ENCODE measurements at places on chromosomes 5 and 9.

- no peak for DNase-seq
Measured at GRCh38 chr9:97675655-97676054, 21.5 kb downstream of the XPA start.

GRCh38 chr9:36949466-36949865 lies 84.6 kb downstream of the PAX5 start:
- no peak for DNase-seq

DNA sequence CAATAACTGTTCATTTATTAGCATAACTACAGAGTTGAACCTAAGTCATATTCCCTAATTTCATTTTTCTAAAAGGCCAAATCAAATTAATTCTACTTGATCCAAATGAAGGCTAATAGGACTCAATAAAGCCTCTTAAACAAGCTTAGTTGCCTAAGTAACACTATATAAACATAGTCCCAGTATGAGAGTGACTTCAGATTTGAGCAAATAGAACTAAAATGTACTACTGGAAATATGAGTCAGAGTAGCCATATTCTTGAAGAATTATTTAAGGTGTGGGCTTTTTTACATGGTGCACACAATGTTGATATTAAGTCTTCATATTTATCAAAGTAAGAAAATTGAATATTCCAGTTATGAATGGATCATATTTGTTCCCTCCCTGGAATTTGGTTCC lies 872.3 kb downstream of the MAT2B start:
- no peak for DNase-seq

DNA sequence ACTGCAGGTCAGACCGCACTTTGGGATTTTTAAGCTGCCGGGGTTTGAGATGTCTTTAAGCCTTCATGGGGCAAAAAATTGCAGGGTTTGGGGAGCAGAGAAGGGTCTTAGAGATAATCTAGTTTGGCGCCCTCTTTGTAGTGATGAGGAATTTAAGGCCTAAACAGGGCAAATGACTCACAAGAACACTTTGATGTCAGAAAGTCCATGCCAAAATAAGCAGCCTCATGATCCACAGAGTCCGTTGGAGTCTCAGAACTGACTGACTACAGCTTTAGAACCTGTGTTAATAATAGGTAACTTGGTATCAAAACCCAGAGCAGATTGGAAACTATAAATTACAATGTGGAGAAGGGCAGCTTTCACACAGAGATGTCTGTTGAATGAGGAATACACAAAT lies 35.9 kb upstream of the PTGS1 start:
- no peak for DNase-seq

DNA sequence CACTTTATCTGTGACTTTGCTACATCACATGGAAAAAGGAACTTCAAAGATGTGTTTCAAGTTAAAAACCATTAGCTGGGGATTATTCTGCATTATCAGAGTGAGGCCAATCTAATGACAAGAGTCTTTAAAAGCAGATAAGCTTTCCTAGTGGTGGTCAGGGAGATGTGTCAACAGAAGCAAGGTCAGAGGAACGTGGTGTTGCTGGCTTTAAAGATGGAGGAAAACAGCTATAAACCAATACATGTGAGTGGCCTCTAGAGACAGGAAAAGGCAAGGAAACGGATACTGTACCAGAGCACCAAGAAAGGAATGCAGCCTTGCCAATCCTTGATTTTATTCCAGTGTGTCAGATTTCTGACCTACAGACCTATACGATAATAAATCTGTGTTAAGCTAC lies 204.2 kb downstream of the TAF11L14 start:
- DNase-seq, result no peak

GRCh38 chr5:139402561-139403158 lies 1.2 kb downstream of the SPATA24 start:
- no peak for DNase-seq

DNA sequence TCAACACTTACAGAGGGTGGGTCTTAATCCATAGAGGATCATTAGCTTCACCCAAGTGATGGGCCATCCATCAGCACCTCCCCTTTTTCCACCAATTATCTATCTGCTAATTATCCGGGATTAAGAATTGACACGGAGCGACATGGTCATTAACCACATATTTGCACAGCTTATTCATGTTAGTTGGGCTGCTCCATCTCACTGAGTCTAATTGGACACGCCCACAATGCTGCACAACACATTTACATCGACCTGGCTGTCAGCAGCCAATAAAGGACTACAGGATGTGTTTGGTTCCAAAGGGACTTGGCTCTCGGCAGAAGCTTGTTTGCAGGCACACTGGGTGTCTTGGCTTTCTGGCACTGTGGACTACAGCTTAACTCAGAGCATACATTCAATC lies 21.6 kb downstream of the FOXE1 start:
- no peak for DNase-seq

DNA sequence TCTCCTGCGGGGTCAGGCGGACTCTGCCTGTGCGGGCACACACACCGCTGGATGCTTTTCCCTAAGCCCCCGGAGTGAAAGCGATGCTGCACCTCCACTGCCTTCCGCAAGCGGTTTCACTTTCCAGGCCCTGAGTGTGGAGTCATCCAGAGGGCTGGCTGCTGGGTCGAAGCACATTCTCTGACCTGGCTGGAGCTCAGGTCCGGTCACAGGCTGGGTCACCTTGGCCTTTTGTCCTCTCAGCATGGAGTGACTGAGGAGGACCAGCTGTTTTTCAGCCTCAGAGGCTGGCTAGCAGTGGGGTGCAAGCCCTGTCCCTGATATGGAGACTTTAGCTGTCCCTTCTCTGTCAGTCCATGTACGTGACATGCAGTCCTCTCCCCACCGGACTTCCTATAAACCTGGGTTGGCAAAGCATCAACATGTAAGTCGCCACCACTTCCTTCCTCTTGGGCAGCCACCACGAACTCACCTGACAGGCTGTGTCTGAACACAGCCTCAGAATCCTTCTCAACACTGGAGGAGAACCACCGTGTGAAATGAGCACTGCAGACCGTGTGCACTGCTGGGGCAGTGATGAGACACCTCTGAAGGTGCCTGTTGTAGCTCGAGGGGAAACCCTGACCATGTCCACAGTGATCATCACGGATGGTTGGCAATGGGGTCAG lies 51.3 kb downstream of the GADD45G start:
- DNase-seq, result no peak

- DNase-seq, result no peak
Measured at GRCh38 chr5:168313596-168314204, 22.3 kb downstream of the WWC1 start.

GRCh38 chr5:34533582-34534522 lies 122.3 kb upstream of the RAI14 start:
- no peak for DNase-seq

GRCh38 chr9:108668191-108668937 lies 187.4 kb downstream of the ACTL7B start:
- DNase-seq, result no peak

GRCh38 chr5:59744531-59744992 lies 149.0 kb downstream of the PDE4D start:
- peak; percentile 75 for DNase-seq

GRCh38 chr5:21776466-21776865 lies 1076.7 kb downstream of the CDH12 start:
- no peak for DNase-seq

- DNase-seq, result no peak
Measured at GRCh38 chr5:172008689-172009141, 2.3 kb upstream of the FBXW11 start.

GRCh38 chr5:17340379-17340778 lies 122.9 kb downstream of the BASP1 start:
- DNase-seq, result no peak

DNA sequence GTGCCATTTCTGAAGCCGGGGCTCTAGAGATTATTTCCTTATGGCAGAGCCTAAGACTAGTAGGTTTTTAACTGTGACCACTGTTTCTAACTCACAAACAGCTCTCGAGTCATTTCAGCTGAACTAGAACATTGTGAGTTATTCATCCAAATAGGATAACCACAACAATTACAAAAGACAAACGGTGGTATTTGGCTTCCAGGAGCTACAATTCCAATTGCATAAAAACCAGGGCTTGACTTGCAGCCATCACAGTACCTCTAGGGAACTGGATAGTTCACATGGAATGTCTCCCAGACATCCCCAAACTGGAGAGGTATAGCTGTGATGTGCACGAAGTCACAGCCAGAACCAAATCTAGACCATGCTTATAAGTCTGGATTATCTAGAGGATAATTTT lies 224.8 kb downstream of the FAM114A2 start:
- DNase-seq, result no peak

DNA sequence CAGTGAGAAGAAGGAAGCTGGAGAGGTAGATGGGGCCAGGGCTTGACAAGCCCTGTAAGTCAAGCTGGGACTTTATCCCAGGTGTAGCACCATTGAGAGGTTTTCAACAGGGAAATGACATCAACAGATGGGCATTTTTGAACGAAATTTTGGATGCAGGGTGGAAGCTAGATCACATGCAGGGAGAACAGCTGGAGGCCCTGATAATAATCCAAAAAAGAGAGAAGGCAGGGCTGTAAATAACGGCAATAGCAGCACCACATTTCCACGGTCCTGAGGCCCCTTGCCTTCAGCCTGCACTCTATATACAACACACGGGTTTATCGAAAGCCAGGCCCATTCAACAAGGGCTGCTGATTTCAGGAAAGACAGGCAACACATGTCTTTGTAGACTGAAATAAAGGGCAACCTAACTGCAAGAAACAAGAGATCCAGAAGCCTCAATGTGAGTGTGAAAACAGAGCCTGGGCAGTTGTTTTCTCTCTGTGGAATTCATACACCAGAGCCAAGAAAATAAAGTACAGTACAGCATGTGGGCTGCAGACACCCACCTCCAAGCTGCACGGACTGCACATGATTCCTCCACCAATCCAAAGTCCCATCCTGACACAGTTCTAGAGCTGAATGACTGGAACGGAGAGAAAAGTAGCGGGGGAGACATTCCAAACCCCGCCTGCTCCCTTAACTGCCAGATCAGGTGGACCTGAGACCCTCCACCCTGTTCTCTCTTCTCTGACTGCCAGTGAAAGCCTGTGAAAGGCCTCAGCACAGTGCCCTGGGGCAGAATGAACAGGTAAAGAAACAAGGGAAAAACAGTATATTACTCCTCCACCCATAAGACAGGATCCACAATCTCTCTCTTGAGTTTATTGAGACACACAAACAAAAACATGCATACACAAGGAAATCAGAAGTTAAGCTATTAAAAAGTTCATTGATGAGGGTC lies 36.3 kb downstream of the KLHL3 start:
- no peak for DNase-seq

DNA sequence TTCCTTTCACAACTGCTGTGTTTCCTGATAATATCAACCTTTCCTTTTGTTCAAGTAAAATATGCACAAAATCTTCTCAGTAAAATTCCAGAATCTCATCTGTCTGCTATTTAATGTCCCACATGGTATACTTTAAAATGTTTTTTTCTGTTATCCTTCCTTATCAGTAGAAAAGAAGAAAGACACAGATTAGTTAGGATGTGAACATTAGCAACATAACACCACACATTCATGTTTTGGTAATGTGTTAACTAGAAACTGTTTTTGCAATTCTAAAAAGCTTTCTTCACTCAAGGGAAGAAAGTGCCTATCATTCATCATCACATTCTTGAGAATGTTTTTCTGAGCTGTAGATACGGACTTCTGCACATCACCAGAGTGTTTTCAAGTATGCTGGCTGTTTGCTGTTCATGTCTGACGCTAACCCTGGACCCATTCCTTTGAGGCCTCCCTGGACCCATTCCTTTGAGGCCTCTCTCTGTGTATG lies 10.5 kb upstream of the ARSB start:
- DNase-seq, result no peak

DNA sequence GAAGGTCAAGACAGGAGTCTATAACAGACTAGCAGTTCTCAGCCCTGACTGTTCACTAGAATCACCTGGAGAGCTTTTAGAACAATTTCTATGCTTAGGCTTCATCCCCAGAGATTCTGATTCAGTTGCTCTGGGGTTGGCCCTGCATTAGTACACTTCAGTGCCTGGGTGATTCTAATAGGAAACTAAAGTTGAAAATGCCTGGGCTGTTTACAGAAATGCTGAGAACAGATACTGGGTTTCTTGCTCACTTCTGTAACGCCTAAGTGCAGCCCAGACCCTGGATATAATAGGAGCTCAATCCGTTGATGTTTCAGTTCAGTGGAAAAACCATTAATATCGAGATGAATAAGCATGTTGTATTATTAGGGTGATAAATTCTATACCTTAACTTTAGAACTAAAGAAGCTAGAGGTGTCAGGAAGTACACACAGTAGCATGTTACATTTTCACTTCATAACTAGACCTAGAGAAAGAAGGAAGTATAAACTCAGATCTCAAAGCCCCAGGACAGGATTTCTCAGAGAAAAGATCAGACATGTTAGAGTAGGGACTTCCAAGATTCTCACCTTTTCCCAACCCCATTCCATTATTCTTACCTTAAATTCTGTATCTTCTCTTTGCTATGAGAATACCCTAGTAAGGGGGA lies 20.4 kb downstream of the HAVCR2 start:
- DNase-seq, result no peak

- DNase-seq, result no peak
Measured at GRCh38 chr9:109906766-109907382, 126.9 kb downstream of the PALM2AKAP2 start.

GRCh38 chr9:37938121-37938891 lies 34.4 kb upstream of the SLC25A51 start:
- no peak for DNase-seq

- DNase-seq, result no peak
Measured at GRCh38 chr5:53820119-53820801, 259.8 kb downstream of the NDUFS4 start.

DNA sequence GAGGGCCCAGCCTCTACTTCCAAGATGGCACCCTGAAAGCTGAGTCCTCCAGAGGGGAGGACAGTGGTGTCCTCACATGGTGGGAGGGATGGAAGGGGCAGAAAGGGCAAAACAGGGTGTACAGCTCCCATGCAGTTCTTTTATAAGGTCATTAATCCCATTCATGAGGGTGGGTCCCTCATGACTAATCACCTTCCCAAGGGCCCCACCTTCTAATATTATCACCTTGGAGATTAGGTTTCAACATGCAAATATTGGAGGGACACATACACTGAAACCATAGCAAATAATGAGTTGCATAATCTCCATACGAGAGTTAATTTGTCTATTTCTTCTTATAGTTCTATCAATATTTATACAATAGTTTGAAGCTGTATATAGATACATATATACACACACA lies 5.8 kb upstream of the ZBTB43 start:
- DNase-seq, result no peak

DNA sequence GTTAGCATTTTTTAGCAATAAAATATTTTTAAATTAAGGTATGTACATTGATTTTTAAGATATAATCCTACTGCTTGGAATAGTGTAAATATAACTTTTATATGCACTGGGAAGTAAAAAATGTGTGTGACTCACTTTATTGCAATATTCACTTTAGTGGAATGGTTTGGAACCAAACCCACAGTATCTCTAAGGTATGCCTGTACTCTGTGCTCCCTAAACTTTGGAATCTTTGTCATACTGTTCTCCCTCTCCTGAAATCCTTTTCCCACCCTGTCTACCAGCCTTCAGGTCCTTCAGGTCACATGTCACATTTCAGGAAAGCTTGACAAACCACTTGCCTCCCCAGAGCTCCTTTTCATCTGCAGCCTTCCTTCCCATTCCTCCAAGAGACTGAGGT lies 308.7 kb downstream of the SPOCK1 start:
- DNase-seq, result no peak

All from NCI-H1930 (cell line).